Stimulated activated CD8-positive, alpha-beta memory T cell treated with anti-CD3 and anti-CD28 coated beads, Interleukin-2, amount 100 ng/mL, for 1 hour (primary cell): ENCODE measurements at places on chromosomes 4 and X.

DNA sequence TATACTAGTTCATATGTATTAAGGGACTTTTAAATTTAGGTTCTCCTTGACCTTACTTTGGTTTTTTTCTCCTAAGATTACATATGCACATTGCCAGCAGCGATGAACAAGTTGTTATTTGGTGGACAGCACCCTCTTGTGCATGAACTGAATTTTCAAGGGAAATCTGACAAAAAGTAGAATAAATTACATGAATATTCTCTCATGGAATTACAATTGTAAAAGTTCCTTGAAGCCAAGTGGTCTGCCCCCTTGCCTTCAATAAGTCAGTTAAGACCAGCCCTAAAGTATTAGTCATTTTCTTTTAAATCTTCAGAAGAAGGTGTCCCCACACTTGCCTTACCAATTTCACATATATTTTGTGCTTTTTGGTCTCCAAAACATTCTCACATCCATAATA lies 30.7 kb upstream of the SMARCA5 start:
- DNase-seq, result no peak

DNA sequence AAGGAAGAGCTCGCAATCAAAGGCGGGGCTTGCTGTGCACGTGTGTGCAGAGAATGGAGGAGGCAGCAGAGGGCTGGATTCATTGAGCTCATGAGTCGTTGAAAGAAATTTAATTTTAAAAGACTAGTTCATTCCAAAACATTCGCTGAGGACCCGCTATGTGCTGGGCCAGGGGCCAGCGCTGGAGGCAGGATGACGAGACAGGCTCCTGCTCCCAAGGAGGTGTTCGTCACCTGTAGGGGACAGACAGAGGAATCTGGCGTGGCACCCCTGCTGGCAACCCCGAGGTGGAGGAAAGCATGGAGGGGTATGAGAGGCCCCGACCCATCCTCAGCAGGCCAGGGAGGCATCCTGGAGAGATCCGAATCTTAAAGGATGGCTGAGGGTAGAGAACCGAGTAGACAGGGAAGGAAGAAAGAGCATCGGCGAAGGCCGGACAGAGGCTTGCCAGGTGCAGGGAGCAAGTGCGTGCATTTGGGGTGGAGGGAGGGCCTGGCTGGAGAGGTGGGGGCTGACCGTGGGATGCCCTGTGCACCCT lies 96.4 kb downstream of the CPZ start:
- DNase-seq, result no peak

GRCh38 chr4:16897991-16898827 lies at the start of gene LDB2:
LDB2 (minus strand) TSS chr4:16898645.
- no peak for DNase-seq

DNA sequence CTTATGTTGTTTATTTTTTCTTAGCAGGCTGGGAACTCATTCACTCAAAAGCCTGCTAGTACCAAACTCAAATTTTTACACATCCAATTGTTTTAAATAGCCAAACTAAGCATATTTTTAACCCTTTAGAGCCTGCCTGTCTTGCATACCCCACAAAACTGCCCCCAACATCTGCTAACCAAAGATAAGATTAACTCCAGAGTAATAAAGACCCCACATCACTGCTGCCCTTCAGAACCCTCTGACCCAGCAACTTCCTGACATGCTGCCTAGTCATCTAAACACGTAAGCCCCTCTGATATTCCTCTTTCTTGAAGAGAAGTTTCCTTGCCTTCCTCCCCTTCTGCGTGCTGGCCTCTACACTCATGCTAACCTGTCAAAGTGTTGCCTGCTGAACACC lies 60.7 kb upstream of the ASB12 start:
- no peak for DNase-seq

GRCh38 chr4:78962597-78963115 lies 23.4 kb upstream of the PAQR3 start:
- DNase-seq, result no peak

DNA sequence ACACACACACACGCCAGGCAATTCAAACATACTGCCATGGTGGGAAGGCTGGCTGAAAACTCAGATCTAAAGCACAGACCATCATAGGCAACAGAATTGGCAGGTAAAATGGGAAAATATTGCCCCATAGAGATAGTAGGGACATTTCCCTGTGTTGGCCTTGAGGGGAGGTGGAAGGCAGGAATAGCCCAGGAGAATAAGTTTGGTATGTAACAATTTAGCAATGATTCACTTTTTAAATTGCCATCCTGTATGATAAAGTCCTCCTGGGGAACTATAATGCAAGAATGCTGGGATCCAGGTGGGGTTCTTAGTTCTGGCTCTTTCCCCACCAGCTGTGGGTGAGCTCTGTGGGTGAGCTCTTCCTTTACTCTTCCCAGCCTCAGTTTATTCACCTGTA lies 51.0 kb downstream of the ATXN3L start:
- DNase-seq, result no peak

DNA sequence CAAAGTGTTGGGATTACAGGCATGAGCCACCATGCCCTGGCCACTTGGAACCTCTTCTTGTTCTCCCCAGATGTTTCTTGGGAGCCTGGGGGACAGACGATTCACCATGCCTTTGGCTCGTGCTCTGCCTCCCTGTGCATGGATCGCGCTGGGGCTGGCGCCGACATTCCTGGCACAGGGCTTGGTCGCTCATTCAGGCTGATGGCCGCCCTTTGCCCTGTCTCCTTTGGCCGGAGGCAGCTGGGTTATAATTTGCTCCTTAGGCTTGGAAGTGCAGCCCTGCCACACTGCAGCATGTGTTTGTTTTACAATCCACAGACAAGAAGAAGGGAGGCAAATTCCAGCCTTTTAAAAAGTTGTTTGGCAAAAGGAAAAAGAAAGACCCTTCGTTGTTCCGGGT lies 115.3 kb downstream of the AASDH start:
- DNase-seq, result no peak

DNA sequence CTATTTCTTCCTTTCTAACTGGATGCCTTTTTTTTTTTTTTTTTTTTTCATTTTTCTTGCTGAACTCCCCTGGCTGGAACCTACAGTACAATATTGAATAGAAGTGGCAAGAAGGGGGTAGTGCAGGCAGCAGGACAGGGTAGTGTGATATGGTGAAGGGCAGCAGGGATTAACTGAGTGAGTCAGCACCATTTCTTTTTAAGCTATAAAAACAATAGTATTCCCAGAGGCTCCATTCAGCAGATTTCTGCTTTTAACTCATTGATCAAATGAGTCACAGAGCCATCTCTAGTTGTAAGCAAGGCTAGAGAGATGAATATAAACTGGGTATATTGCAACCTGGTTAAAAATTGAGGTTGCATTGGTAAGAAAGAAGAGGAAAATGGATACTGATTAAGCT lies 53.6 kb upstream of the SETD7 start:
- no peak for DNase-seq

GRCh38 chr4:114866901-114867670 lies 246.3 kb downstream of the NDST4 start:
- DNase-seq, result no peak

DNA sequence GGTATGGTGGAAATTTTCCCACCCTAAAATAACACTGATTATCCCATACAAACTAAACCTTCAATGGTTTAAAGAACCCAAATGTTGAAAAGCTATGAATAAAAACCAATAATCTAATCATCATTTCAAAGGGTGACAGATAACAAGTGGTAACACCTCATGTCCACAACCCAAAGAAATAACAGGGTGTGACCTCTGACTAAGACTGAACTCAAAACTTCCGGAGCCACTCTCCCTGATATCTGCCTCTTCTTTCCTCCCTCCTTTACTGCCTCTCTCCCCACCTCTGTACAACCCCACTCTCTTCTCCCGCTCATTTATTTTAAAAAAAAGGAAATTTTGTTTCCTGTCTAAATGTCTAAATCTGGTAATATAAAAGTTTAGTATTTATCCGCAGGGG lies 11.5 kb downstream of the FBXW7 start:
- DNase-seq, result no peak

- DNase-seq, result no peak
Observed at GRCh38 chr4:137952116-137952515, 290.0 kb downstream of the SLC7A11 start.

DNA sequence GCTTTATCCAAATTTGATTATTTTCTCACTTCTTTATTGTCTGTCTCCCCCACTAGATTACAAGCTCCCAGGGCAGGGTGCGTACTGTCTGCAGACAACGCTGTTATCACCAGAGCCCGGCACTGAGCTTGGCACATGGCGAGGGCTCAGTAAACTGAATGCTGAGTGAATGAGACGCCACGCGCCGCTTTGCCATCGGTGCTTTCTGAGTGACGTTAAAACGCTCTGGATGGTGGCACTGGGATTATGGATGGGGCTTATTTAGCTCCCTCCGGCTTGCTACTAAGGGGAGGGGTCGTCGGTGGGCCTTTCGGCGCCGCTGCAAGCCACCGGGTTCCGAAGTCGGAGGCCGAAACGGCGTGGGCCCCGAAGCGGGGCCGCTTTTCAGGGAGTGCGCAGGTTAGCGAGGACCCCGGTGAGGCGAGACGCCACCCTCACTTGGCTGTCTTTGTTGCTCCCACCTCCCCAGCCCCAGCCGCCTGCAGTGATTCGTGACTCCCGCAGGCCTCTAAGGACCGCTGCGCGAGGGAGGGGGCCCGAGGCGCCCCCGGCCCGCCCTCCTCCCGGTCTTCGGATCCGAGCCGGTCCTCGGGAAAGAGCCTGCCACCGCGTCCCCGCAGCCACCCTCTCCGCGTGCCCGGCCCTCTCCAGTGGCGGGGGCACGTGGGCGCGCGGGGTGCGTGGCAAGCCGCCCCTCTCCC lies 569 bp upstream of the FHL1 start:
- DNase-seq, result no peak

GRCh38 chrX:45134775-45135174 lies 65.9 kb downstream of the DIPK2B start:
- no peak for DNase-seq

DNA sequence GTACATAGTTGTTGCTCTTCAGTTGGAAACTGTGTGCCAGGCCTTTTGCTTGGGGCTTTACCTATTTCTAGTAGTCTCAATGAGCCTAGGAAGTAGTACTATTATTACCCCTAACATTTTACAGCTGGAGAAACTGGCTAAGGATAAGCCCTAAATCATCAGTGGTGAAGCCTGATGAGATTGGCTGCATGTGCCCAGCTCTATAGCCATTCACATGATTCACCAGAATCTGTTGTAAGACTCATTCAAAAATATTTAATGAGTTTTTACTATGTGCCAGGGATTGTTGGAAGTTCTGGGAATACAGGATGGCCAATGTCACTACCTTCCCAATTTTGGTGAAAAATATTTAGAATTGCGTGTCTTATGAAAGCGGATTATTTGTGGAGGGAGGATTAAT lies 2.8 kb downstream of the KIT start:
- DNase-seq, result no peak

DNA sequence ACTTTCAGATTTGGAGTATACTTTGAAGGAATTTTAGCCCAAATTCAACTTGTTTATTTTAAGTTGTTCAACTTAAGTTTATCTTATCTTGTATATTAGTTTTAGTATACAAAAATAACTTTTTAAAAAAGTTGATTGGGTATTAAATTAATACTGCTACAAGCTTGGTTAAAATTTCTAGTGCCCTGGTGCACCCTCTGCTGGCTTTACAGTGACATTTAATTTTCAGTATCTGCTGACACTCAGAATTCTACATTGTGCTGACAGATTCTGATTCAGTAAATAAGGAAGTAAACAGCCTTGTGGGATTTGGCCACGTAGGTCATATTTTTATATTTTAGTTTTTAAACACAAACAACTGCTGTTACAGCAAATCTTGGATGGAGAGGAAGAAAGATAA lies 2.9 kb downstream of the EDA start:
- DNase-seq, result no peak

- no peak for DNase-seq
Observed at GRCh38 chr4:145283909-145284308, 103.5 kb upstream of the OTUD4 start.

GRCh38 chrX:19920945-19921344 lies 33.5 kb upstream of the SH3KBP1 start:
- DNase-seq, result no peak

DNA sequence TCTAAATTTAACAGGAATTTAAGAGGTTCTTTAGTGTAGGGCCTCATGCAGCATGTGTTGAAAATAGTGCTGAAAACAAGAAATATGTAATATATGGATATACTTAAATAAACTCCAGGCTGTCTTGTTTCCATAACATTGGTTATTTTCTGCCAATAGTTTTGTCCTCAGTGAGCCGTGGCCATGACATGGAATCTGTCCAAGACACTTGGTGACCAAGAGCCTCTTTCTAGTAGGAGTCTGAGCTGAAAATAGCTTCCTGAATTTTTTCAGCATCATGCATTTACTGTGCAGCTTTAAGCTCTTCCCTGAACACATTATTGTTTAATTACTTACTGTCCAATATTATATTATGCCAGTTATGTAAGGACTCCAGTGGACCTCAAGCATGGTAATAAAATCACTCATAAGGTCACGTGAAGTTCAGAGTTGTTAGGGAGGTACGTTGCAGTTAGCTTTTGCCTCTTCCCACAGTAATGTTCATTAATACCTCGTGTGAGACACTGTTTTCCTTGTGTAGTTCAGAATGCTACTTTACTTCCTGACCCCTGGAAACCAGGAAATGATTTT lies 488.2 kb downstream of the GRID2 start:
- no peak for DNase-seq

DNA sequence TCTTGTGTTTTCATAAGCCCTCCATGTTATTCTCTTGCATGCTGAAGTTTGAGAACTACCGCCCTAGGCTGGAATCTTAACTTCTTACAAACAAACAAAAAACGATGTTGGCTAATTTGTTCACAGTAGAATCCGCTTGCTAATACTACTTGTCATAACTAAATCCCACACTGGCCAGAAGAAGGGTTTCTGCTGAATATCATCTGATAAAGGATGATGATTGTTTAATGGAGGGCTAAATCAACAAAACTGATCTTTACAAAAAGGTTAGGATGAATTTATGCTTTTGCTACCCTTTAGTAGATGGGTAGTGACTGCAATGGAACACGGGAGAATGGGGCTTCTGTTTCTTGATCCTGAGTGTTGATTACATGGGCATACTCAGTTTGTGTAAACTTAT lies 42.3 kb downstream of the SPATA4 start:
- DNase-seq, result no peak

DNA sequence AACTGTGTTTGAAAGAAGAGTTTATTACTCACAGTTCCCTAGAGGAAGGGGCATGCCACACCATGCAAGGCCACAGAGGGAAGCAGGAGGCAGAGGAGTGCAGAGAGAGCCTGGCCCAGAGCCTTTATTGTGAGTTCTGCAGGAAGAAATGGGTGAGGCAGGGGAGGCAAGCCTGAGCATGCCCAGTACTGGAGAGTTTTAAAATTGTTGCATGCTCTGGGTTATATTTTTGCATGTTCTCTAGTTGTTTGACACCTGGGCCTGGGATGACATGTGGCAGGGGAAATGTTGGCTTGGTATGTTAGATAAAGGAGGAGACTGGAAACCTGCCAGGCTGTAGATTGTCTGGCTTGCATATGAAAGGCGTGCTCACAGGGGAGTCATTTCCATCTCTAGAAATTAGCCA lies 19.7 kb upstream of the CRMP1 start:
- no peak for DNase-seq

- DNase-seq, result no peak
Observed at GRCh38 chrX:118594697-118595420, 99.2 kb downstream of the DOCK11 start.

GRCh38 chr4:8922481-8922880 lies 50.8 kb upstream of the HMX1 start:
- DNase-seq, result no peak
